T-cell (primary cell): ENCODE measurements at places on chromosomes 7 and 10.

DNA sequence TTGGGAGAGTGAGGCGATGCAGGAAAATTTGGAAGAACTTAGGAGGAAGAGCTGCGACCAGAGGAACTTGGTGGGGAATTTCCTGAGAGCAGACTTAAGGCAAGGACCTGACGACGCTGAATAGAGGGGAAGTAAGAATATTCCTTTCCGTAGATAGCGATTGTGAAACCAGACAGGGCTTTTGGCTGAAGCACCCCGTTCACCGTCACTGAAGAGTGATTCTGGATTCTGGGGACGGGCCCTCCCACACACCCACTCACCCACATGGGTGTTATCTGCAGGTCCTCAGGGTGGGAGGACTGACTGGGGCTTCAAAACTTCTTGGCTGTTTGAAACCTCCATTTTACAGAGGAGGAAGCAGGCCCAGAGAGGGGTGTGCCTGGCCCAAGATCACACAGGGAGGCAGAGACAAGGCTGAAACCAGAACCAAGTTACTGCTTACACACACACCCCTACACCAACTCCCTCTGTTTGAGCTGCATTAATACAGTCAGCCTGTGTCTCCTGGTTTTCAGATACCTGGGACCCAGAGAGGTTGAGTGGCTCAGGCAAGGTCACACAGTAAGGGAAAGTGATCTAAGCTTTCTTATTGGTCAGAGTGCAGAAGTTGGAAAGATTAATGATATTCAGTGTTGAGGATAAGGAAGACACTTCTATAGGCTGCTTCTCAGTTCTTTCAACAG, 37.2 kb upstream of the CDH23 start:
- no peak for DNase-seq

DNA sequence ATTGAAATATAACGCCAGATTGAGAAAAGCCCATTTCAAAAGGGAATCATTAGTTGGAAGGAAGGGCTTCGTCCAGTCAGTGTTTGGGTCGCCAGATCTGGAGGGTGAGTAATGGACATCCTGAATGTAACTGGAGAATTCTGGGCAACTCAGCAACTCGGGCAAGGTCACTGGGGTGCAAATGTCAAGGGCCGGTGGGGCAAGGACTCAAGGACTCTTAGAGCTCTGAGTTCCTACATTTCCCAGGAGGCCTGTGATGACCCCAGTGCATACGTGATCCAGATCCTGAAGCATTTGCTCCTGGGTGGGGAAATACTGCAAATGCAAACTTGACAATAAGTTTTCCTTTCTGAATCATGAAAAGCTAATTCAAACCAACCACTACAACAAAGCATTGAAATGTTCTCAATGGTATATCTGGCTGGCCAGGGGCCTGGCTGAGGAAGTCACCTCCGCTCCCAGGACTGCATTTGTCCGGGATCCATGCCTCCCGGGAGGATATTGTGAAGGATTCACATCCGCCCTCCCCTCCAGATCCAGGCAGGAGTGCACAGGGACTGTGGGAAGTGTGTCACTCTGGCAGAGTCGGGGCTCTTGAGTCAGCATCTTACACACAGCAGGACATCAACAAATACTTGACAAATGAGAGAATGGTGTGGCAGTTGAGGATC, 164.0 kb downstream of the FANK1 start:
- DNase-seq = no peak

DNA sequence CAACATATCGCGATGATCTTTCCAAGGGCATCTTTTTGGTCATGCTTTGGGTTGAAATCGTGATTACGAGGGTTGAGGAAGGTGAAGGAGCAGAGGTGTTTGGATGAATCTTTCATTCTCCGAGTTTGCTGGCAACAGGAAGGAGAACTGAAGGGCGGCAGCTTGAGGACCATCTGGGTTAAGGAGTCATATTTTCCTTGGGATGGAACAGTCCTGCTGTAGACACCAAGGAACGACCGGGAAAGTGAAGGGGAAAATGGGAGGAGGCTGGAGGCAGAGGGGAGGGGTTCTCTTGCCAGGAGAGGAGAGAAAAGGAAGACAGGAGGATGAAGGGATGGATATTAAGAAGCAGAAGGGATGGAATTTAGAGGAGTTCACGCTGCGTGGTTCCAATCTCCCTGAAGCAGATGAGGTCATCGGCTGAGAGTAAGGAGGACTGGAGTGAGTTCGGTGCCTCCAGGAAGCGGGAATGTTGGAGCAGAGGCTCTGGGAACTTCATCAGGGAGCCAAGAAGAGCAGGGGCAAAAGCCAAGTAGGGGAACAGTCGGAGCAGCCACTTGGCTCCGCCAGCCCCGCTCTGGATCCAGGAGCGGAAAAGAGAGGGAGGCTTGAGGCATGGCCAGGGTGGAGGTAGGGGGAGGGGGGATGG, 116.6 kb upstream of the GALNT17 start:
- DNase-seq = no peak

- DNase-seq = no peak
These were observed 279.9 kb upstream of the NEBL start for GRCh38 chr10:21176934-21177480.
